ENCODE measurements at places on chromosomes 7 and 10.

DNA sequence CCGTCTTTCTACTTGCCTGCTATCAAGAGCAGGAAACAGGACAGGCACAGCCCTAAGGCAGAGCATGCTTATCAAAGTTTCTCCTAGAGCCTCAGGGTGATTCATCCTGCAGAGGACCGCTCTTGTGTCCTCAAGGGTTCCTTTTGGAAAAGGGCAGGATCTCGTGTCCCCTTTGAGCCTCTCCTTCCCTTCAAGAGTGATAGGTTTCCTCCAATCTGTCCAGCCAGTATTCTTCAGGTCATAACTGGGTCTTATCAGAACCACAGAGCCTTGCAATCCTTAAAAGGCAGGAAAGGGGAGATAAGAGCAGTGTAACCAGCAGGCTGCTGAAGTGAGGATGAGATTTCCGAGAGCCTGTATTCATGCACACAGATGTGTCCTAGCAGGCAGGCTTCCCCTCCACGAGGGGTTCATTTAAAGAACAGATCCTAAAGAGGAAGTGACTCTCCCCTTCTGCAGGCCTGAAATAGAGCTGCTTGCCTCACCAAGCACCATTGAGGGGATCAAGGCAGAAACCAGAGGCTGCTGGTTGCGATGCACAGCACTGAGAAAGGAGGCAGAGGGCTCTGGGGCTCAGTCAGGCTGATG lies 90.5 kb upstream of the SVIL start:
- DNase-seq = peak; percentile 87

DNA sequence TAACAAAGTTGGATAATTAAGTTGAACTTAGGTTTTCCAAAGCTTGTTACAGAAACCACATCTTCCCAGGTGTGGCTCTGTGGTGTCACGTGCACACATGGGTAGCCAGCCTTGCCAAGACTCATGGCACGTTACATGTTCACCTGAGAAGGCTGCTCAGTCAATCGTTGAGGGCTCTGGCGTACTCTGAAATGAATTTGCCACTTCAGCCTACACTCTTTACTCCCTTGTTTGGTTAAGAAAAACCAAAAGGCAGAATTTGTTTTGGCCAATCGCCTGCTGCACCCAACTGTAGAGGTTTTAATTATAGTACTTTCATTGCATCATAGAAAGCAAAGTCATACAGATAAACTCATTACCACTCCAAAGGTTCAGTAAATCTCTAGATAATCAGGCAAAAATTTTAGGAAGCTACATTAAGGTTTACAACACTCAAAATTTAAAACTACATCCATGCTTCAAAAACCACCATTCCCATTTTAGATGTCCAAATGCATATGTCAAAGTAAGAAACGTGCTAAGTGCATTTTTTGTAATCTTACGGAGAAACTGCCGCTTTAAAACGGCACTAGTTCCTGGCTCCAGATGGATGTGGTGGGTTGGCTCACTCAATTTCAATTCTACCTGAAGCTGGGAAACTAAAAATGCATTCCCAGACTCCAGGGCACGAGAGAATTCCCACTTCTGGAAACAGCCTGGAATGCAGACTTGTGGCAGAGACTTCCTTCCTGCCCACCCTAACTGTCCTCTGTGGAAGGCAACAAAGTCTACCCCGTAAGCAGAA lies 88.4 kb downstream of the DIP2C start:
- peak; percentile 75 for DNase-seq

DNA sequence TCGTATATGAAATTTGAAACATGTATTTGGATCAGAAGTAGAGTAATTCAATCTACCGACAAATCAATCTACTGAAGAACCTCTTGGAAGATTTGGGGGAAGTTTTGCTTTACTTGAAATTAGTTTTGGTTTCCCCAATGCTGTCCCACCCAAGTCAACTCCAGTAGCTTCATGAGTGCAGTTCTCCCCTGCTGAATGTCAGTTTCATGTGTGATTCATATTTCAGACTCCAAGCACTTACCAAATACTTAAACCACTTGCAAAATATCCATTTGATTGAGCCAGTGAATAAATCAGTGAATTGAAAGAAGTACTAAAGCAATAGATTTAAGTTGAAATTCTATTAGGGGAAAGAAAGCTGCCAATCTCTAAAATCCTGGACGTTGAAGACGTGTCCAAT lies 9.3 kb downstream of the CALML5 start:
- no peak for DNase-seq

DNA sequence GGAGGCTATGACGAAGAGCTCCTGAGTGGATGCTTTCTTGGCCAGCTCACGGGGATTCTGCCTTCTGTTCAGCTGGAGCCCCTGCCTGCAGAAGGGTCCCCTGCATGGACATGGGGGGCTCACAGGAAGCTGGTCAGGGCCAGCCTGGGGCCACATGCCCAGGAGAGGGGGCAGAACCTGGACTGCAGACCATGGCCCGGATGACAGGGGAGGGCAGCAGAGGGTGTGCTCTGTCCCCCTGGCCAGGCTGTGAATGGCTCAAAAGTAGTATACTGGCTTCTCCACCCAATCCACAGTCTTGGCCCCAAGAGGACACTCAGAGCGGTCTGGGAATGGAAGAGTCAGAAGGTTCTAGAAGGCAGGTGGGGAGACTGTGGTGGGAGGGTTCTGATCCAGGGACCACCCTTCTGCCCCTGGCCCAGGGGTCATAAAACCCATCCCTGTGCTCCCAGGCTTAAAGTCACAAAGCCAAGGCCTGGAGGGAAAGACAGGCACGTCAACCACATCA lies 40.3 kb downstream of the PPIF start:
- peak; percentile 50 for DNase-seq

GRCh38 chr10:110617425-110618229 lies 26.5 kb upstream of the RBM20 start:
- DNase-seq = no peak

- no peak for DNase-seq
Observed at GRCh38 chr7:44366986-44367385, 41.6 kb upstream of the CAMK2B start.

GRCh38 chr7:132656846-132657776 lies 80.8 kb upstream of the PLXNA4 start:
- peak; percentile 23 for DNase-seq

GRCh38 chr10:109889867-109890266 lies 33.4 kb downstream of the XPNPEP1 start:
- DNase-seq = no peak

- no peak for DNase-seq
Observed at GRCh38 chr7:126804604-126805003, 448.1 kb downstream of the GRM8 start.

DNA sequence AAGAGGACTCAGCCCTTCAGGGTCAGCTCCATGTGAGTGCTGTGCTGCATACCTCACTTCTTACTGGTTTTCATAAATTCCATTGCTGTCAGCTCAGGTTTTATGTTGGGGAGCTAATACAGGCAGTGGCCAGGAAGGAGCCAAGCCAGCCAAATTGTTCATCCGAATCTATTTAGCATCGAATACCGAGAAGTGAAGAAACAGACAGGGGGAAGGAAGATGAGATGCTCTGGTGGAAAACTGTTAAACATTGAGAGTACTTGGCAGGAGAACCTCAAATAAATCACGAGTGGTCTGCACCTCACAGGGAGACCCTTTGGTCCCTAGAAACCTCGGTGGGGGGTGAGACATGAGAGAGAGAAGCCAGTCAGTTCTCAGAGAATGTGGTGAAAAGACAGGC lies 196.0 kb upstream of the TMEM72 start:
- no peak for DNase-seq

DNA sequence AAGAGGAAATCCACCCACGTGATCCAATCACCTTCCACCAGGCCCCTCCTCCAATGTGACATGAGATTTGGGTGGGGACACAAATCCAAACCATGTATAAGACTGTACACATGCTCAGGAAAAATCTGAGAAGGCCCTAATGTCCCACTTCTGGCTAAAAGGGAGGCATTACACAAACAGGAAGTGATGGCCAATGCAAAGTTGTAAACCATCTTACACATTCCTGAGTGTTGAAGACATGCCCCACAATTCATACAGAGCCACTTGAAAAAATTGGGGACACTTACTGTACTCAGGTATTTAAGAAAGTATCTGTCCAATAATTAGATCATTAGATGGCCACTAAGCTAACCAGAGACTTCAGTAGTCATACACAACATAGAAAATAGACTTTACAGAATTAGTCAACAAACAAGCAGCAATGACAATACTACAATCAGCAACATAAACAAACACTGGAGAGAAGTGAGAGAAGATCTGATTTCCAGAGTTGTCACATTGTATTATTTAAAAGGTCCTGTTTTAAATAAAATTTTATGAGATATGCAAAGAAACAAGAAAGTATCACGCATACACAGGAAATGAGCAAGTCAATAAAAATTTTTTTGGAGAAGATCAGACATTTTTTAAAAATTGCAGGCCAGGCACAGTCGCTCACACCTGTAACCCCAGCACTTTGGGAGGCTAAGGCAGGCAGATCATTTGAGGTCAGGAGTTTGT lies 143.3 kb downstream of the DGKI start:
- no peak for DNase-seq

- DNase-seq = peak; percentile 23
Observed at GRCh38 chr10:48907730-48908129, 31.9 kb downstream of the LRRC18 start.

GRCh38 chr10:88996927-88997326 lies 6.3 kb downstream of the FAS start:
- DNase-seq = no peak

DNA sequence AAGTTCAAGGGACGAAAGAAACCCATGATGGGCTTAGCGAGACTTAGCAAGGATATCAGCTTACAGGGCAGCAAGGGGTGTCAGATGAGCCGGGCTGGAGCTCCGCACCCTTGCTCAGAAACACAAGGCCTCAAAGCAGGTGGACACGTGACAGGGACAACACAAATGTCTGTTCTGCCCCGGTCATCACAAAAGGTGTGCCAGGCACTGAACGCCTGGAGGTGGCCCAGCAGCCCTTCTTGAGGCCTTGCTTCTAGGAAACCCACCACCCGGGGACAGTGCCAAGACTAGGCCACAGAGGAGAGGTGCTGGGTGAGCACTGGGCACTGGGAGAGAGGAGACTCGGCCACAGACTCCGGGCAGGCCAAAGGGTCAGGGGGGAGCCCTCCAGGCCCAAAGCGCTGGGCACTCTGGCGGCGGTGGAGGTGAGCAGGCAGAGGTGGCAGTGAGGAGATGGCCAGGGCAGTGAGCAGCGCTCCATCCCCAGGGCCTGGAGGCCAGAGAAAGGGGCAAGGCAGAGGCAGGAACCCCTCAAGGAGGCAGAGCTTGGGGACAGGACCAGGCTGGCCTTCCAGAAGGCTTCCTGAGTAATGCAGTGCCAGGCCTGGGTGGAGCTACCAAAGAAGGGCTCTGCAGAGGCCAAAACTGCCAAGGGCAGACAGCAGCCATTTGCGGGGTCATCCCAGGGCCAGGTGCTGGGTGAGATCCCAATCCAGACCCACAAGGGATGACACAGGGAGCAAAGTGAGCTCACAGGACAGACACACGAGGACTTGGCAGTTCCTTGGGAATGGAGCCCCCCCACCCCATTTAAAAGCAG lies 22.7 kb downstream of the EBF3 start:
- DNase-seq = no peak

DNA sequence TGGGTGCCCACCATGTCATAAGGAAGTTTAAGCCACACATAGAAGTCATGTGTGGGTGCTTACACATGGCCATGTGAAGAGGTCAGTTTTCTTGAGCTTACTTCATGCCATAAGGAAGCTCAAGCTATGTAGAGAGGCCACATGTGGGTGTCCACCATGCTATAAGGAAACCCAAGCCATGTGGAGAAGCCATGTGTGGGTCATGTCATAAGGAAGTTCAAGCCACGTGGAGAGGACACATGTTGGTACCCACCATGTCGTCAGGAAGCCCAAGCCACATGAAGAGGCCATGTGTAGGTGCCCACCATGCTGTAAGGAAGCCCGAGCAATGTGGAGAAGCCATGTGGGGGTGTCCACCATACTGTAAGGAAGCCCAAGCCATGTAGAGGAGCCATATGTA lies 1089.2 kb upstream of the AUTS2 start:
- DNase-seq = no peak

DNA sequence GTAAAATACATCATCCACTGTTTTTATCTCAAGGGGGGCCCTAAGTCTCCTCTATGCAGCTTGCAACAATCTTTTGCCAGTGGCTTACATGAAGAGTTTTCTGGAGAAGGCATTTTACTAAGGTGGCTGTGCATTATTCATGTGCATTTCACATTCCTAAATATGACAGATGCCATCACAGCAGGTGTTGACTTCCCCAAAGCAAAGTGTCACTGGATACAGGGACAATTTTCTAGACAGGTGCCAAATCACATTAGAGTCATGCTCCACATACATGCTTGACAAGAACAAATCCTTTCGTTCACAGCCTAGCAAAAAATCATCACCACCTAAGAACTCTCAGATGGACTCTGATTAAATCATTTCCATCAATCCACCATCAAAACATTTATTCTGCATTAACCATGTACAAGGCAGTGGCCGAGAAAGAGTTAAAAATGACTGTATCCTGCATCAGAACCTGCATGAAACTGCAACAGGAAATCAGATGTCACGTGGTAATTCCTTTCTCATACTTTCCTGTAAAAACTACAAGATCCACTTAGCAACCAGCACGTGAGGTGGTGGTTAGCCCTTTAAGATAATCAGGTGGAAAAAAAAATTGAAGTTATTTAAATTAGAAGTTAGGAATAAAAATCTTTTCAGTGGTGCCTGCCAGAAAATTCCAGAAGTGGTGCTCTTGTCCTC lies 88.2 kb upstream of the AFAP1L2 start:
- no peak for DNase-seq

DNA sequence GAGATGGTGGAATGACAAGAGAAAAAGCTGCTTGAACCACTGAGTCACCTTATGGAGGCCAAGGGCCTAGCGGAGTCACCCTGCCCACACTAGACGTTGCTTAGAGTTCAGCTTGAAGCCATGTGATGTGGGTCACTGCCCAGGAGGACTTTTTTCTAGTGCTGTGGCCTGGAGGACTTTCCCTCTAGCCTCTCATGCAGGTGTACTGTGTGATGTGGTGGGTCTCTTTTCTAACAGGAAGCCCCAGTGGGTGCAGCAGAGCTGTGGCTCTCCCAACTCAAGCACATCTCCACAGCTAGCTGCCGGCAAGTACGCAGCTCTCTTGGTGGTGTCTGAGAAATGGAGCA lies 13.6 kb downstream of the POR start:
- DNase-seq = no peak

- DNase-seq = no peak
Observed at GRCh38 chr10:792083-792791, 102.8 kb upstream of the DIP2C start.

DNA sequence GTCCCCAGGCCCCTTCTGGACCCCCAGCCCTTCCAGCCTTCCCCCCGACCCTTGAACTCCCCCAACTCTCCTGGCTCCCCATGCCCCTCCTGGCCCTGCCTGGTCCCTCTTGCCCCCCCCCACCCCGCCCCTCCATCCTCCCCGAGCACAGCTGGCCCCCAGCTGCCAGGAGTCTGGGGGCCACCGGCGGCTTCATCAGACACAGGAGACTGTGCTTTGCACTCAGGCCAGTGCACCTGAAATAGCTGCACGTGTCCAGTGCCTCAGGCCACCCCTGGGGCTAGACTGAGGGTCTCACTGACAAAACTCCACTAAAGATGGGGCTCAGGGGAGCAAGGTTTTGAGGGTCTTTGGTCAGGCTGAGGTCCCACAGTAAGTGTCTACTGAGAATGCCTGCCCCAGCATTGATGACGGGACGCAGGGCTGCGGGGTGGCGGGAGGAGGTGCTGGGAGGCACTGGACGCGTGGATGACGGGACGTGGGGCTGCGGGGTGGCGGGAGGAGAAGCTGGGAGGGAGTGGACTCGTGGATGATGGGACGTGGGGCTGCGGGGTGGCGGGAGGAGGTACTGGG lies 6.5 kb downstream of the FOXL3 start:
- no peak for DNase-seq
